ENCODE measurements at places on chromosomes 2 and 18.

GRCh38 chr2:181677912-181678586 is 2.3 kb downstream of the NEUROD1 start:
- DNase-seq = peak; percentile 56

DNA sequence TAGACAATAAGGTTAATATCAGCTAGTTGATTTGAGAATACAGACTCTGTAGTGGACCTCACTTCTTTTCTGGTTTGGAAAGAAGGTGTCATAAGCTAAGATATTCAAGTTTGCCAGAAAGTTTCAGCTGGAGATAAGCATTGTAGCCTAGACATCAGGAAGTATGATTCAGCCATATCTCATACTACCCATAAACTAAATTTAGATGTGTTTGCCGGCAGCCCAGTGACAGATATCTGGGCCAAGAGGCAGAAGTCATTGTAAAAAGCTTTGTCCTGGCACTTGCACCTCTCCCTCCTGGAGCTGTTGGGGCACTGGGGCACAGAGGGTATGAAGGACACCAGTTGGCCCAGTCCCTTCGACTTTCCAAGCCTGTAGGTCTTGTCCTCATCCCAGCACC is 128.0 kb downstream of the EPHA4 start:
- peak; percentile 26 for DNase-seq

DNA sequence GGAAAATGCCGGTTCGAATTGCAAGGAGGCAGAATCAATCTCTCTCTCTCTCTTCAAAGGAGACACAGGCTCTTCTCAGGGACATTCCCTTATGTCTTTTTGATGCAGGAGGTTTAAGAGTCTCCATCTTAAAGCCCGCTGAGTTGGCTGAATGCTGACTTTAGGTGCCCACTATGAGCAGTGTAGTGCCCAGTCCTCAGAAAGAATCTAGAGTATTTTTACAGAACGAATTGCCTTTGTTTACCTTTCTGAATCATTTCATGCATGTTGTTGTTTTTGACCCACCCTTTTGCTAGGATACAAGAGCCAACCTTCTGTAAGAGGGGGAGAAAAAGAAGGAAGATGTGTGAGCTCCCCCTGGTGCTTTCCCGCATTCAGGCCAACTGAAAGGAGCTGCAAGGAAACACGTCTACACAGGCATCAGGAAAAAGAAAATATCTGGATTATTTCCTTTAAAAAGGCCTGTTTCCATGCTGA is 193.5 kb upstream of the TCF4 start:
- DNase-seq = no peak

DNA sequence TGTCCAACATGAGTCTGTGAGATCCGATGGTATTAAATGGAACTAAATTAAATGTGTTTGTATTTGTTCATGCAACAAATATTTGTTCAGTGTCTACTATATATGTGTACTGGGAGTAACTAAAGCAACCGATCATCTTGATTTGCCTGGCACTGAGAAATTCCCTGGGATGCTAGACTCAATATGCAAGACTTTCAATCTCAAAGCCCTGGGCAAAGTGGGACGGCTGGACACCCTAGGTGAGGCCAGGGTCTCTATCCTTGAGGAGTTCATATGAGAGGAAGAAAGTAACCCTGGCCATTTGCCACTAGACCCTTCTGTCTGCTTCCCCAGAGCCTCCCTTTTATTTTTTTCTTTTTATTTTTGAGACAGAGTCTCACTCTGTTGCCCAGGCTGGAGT is 44.0 kb upstream of the HPCAL1 start:
- DNase-seq = no peak

- no peak for DNase-seq
Measured at GRCh38 chr2:198518935-198519334, 714.5 kb downstream of the PLCL1 start.

DNA sequence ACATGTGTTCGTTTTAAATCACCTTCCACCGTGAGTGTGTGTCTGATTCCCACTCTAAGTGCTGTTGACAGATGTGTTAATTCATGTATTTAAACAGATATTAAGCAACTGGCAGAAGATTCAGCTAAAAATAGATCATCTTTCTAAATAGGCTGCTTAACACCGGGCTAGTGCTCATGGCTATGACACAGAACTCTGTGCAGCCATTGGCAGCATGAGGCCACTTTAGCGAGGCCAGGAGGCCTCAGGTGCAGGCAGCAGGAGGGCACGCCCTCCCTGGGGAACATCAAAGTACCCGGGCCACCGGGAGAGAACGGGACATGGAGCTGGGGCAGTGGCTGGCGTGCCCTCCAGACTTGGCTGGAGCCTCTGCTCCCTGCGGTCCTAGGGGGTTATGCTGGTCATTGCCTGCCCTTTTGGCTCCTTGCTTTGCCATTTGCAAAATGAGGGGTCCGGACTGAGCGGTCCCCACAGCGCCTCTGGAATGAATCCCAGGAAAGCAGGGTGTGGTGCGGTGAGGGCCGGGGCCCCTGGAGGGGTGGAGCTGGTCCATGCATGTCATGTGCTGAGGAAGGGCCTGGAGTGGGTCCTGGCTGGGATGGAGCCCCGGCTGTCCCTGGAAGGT is 62.8 kb upstream of the HDAC4 start:
- no peak for DNase-seq

GRCh38 chr2:241873081-241873802 is 3.7 kb downstream of the RTP5 start:
- no peak for DNase-seq

DNA sequence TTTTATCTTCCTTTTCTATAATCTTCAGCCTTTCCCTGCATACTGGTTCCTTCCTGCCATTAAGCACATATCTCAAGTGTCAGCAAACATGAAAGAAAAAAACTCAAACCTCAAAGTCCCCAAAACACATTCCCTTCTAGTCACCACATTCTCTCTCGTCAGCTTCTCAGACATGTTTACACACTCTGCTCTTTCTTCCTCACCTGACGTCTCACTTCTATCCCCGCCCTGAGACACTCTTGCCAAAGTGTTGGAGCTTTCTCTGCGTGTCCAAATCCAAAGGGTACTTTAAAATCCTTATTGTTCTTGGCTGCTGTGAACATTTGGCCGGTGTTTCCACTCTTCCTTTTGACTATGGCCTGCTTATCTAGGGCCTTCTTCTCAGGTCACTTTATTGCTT is 47.9 kb downstream of the SOX11 start:
- DNase-seq = no peak

DNA sequence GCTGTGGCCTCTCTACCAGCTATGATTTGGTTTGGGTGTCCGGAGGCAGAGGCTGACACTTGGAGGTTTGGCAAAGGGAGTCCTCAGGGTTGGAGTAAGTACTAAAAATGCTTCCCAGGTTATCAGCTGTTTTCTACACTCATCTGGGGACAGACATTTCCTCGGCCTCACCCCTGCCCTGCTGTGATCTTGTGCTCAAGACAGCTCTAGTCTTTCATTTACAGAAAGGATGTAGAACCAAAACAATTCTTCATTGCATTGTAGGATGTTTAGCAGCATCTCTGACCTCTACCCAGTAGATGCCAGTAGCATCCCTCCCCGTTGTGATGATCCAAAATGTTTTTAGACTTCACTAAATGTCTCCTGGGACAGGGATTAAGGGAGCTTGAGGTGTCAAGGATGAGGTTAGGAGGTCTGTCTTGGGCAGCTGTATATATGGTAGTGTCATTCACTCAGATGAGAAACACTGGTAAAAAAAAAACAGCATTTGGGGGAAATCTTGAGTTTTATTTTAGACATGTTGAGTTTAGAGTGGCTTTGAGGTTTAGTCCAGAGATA is 26.6 kb downstream of the CD28 start:
- no peak for DNase-seq

All from colonic mucosa (tissue), 4 donors.